Thoracic aorta (tissue), 2 donors: ENCODE measurements at places on chromosomes 7 and 10. TPM values are rescaled to one million over a fixed set of nuclear protein-coding genes. Genes with fewer than 3 reads are reported as not detected.

PLCE1 gene
- total RNA-seq, result 28.3 TPM

NFE2L3 gene
- total RNA-seq, result 2.8 TPM

MAGI2 gene
- total RNA-seq, result 18.3 TPM

ATOH7 gene
- not detected for total RNA-seq

SPDYE11 gene
- total RNA-seq, result not detected

DNA sequence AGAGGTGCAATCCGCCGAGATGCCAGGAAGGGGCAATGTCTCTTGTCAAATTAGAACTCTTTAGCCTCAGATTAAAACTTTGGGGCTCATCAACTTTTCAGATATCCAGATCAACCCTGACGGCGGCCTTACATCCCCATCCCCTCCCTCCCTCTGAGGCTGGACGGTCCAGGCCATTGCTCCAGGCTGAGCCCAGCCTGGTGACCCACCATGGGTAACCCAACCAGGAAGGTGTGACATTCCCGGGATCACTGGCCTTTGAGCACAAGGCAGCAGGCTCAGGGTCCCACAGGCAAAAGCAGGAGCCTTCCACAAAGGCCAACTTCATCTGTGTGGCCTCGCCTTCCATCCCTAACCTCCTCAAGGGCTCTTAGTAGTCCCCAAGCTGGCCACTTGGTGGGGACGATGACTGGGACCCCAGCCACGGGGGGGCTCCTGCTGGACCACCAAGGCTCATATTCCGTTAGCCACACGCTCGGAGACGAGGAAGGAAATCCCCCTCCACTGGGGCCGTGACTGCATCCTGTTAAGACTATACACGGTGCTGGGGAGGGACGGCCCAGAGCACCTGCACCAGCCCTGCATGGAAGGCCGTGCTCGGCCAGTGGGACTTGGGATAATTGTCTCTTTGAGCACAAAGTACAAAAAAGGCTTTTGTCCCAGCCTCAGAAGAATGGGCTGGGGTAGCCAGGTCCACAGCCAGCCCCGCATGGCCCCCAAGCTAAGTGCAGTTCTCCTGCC is 62.8 kb downstream of the ZRANB1 start:
- DNase-seq, result no peak

DNA sequence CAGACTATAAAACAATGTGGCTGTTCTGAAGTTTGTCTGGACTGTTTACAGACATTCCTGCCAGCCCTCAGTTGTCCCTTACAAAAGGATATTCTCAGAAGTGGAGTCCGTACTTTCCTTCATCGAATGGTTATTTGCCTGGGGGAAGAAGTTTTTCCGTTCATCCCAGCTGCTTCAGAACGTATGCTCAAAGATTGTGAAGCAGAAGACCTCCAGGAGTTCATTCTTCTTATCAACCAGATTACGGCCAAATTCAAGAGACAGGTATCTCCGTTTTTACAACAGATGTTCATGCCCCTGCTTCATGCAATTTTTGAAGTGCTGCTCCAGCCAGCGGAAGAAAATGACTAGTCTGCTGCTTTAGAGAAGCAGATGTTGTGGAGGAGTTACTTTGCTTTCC is 174.3 kb upstream of the NUPR2 start:
- no peak for DNase-seq

- no peak for DNase-seq
Observed at GRCh38 chr10:60542657-60543056, 153.0 kb upstream of the ANK3 start.

GRCh38 chr10:6202098-6202683 is 541 bp upstream of the PFKFB3 start:
- no peak for DNase-seq

DNA sequence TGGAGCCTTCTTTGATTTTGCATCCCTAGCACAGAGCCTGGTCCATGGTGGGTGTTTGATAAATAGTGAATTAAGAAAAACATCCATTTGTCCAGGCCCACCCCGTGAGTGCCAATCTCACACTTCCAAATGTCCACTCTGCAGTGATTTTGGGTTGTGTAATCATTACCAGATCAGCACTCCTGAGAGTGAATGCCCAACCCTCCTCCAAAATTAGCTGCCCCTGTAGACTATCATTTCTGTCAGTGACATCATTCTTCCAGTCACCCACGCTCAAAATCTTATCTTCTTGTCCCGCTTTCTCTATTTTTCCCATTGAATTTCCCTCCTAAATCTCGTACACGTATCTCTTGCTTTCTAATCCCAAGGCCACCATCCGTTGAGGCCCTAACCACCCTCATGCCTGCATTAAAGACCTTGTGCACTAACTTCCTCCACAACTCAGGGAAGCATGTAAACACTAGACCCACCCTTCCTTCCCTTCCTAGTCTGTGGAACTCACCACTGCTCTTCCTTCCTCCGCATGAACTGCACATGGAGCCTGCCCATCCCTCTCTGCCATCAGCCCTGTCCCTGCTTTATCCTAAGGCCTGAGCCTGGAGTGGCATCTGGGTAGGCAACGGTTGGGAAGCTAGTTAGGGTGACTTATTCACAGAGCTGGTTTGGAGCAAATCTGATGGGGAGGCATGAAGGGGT is 32.8 kb downstream of the PIK3AP1 start:
- DNase-seq, result no peak

- no peak for DNase-seq
Observed at GRCh38 chr7:22814261-22815208, 8.1 kb downstream of the TOMM7 start.

- no peak for DNase-seq
Observed at GRCh38 chr10:63286754-63287264, 153.7 kb downstream of the NRBF2 start.

- DNase-seq, result no peak
Observed at GRCh38 chr7:132618956-132619305, 42.7 kb upstream of the PLXNA4 start.

DNA sequence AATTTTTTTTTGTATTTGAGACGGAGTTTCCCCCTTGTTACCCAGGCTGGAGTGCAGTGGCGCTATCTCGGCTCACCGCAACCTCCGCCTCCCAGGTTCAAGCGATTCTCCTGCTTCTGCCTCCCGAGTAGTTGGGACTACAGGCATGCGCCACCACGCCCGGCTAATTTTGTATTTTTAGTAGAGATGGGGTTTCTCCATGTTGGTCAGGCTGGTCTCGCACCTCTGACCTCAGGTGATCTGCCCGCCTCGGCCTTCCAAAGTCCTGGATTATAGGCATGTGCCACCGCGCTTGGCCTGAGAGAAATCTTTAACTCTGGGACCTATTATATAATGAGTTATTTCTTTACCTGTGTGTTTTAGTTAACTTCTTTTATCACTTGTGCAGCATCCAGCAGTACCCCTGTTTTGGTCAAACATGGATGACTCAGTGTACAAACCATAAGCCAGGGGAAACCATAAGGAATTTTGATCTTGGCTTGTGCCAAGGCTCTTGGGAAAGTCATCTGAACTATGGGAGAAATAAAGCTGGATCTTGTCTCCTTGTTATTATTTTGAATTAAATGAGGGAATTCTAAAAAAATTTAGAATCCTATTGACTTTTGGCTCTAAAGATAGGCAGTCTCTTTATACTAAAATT is 23.6 kb upstream of the ZRANB1 start:
- no peak for DNase-seq

DNA sequence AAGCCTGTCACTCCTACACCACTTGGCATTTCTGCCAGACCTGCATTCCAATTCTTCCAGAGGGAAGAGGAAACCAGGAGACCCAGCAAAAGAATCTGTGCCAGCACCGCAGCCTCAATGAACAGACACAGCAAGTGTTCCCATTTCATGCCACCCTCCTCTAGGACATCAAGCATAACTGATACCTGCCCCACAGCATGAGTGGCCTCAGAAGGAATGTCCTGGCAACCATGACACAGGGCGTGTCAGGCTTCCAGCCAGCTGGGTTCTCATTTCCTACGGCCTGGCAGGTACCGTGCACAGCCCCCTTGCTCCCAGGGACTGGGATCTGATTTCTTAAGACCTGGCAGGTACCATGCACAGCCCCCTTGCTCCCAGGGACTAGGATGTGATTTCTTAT is 7.8 kb downstream of the MAD1L1 start:
- DNase-seq, result no peak

GRCh38 chr10:131580674-131581073 is 269.2 kb upstream of the TCERG1L start:
- no peak for DNase-seq
